ENCODE measurements at places on chromosomes 3 and 15.

- DNase-seq: no peak
These were observed 218.2 kb downstream of the ATP8B4 start for GRCh38 chr15:49900903-49901235.

DNA sequence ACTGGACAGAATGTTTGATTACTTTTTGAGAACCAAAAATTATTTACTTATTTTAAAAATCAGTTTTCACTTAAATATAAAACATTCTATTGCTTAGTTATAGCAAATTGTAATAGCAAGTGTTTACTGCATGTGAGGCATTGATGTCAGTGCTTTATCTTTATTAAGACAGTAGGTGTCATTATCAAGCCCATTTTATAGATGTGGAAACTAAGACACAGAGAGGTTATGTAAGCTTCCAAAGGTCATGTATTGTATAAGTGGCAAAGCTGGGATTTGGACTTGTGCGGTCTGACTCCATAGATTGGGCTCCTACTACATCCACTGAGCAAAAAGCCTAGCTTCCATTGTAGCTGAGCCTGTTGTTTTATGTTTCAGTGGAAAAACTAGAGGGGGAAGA is 17.6 kb downstream of the ZNF589 start:
- DNase-seq: no peak

- DNase-seq: no peak
These were observed 20.1 kb upstream of the WDR5B start for GRCh38 chr3:122435950-122436349.

- DNase-seq: no peak
These were observed 83.9 kb upstream of the MYO5C start for GRCh38 chr15:52379395-52380106.

DNA sequence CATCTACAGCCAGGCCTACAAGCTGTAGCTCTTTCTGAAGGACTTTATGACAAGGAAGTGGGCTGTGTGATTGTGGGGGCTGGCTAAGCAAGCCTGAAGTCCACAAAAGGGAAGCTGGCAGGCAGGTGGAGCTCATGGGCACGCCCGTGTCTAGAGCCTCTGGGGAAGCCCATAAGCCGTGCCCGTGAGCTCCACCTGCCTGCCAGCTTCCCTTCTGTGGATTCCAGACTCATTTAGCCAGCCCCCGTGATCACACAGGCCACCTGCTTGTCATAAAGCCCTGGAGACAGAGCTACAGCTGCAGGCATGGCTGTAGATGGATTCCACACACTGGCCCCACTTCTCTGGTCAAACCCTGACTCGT is 15.2 kb downstream of the EFCC1 start:
- peak; percentile 44 for DNase-seq

GRCh38 chr3:106119614-106120082 is 250.8 kb upstream of the CBLB start:
- no peak for DNase-seq

DNA sequence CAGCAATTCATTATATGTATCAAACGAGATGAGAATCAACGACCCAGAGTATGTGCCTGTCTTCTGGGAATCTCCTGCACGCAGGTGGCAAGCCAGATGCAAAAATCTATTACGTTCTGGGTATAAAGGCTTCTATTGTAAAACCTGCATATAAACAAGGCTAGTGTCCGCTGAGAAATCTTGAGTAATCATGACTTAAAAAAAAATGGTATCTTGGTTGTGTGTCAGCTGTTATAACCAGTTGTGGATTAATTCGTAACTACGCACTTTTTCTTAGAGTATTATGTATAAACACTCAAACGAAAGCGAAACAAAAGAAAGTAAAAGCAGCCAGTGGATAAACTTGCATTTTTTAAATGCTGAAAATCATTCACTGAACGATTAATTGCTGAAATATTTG is 509.1 kb downstream of the RSL24D1 start:
- DNase-seq: no peak

DNA sequence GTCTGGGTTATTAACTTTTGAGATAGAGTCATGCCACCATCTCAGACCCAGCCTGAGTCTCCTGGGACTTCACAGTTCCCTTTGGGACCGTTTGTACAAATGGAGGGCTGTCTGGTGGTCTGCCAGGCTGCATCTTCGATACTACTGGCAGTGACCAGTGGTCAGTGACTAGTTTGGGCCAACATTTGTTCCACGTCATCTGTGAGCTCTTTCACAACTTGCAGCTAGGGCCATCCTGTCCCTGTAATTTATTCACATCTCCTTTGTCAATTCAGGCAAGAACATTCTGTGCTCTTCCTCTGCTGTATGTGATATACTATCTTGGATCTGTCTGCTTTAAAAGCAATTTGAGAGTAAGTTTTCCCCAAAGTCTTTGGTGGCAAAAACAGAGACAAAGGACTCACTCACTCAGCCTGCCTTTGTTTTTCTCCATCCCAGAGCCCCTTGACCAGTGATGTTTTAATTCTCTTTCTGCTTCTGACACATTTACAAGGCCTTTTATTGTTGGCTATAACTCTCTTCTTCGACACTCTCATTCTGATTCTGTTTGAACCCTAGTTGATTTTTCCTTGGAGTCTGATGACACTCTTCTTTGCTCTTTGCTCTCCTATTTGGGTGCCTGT is 353.4 kb downstream of the EPHB1 start:
- DNase-seq: no peak

GRCh38 chr15:78290222-78290621 is 9.2 kb downstream of the SKIC8 start:
- no peak for DNase-seq

DNA sequence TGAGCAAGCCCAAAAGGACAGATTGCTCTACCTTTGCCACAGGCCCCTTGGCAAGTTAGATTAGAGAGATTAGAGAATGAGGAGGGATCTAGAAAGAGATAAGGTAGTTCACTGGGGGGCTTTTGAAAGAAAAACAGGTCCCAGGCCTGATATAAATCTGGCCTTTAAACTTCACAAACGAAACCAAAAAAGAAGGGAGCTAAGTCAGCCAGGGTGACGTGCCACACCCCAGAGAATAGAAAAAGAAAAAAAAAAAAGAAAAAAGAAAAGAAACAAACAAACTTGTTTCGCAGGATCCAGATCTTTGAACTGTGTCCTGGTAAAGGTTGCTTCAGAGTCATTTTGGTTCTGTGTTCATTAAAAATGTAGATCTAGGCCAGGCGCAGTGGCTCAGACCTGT is 3.6 kb downstream of the KAT2B start:
- no peak for DNase-seq

DNA sequence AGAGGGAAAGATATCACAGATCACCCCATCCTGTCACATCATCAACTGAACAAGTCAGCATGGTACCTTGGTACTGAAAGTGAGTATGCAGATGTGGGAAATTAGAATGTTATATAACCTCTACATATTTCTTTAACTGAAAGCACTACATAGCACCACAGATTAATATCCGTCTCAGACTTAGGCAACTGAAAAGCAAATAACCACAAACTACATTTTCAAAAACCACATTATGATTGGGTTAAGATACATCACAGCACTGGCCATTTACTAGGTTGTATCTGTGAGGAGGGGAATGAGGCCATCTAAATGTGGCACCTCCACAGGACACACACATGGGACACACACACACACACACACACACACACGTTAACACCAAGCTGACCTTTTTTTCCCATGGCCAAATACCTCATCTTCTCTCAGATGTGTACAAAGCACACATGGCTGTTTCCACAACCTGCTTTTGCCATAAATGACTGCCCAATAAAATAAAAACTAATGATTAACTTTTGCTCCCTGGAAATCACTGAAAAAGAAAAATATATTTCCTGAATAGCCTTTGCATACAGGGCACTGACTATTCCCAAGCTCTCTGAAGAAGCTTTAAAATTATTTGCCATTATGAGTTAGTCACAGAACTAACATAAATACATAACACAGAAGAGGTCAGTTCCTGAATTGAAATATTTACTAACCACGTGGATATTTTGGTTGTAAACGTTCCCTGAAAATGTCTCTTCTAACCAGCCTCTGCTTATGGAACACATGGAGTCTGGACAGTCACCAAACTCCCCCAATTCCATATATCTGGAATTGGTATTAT is 60.1 kb downstream of the SUMF1 start:
- DNase-seq: no peak

DNA sequence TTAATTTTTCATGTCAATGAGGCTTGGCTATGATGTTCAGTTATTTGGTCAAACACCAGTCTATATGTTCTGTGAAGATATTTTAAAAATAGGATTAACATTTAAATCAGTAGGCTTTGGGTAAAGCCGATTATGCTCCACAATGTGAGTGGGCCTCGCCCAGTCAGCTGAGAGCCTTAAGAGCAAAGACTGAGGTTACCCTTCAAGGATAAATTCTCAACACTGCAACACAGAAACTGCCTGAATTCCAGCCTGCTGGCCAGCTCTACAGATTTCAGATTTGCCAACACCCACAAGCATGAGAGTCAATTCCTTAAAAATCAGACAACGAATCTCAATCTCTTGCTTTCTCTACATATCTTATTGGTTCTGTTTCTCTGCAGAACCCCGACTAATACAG is 188.3 kb downstream of the PLCH1 start:
- DNase-seq: no peak

DNA sequence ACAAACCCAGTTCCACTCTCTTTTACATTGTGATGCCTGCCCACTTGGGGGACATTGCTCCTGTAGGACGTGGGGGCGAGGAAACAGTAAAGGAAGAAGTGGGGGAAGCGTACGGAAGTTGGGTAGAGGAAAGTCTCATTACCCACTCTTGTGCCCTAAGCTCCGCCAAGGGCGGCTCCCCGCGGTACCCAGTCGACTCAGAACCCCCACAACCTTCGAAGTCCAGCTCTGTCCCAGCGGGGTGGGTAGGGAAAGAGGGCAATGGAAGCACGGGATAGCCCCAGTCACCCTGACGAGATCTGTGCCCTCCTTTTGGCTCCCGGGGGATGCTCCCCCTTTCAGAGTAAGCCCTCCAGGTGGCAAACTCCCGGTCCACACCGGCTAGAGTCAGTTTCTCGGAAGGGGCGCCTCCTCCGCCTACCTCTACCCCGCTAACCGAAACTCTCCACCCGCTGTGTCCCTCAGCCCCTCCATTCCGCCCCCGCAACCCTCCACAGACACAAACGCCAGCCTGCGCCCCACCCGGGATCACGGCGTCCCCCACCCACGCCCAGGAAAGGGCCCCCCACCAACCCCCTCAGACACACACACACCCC is 527 bp downstream of the CSNK1G1 start:
- peak; percentile 16 for DNase-seq

DNA sequence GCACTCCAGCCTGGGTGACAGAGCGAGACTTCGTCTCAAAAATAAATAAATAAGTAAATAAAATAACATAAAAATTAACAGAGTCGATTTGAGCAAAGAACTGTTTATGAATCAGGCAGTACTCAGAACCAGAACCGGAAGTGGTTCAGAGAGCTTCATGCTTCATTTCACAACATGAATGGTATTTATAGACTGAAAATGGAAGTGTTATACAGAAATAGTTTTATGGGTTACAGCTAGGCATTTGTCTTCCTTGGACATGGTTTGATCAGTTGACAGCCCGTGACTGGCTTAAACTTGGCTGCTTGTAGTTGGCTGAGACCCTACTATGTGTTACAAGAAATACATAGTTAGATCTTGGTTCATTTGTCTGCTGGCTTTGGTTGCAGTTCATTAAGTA is 216.0 kb upstream of the MCTP2 start:
- DNase-seq: no peak

- no peak for DNase-seq
These were observed 23.2 kb downstream of the SFMBT1 start for GRCh38 chr3:53022647-53023046.

- no peak for DNase-seq
These were observed 747 bp downstream of the MYL3 start for GRCh38 chr3:46862369-46863025.

DNA sequence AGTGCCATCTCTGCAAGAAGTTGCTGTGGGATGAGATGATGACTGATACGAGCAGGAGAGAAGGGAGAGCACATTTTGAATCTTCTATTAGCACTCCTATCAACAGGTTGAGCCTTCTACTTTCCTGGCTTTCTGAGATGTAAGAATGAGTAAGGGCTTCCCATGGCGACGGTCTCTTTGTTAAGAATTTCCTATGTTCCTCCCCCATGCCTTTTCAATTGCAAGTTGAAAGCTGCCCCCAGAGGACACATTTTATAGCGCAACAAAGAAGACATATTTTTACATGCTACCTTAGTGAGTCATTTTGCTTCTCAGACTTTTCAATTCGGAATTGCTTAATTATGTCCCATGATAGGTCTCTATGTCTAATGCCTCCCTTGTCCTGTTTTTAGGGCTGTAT is 71.3 kb upstream of the LRTM1 start:
- DNase-seq: no peak

GRCh38 chr3:112319516-112320276 is 13.3 kb upstream of the CD200 start:
- DNase-seq: no peak

DNA sequence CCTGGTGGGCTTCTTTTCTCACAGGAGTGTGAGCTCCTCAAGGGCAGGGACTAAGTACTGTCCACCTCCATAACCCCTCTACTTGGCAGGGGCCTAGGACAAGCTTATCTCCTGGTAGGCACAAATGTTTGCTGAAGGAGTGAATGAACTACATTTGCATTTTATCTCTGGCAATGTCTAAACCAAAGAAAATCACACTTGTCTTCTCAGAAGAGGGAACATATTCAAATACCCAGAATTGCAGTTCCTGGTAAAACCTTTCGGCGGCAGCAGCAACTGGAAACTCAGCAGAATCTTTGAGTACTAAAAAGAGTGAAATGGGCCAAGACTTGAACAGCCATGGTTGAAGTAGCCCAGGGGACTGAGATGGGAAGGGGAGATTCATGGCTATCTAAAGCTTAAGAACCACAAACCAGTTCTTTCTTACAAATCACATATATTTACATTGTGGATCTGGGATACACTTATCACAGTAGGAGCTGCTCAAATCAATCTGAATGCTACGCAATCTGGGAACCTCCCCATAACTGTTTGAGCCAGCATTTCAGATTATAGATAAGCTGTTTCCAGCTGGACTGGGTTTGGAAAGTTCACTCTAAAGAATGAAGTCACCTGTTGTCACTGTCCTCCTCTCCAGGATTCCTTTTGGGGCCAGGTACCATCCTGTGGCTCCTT is 18.7 kb upstream of the PTPN9 start:
- no peak for DNase-seq

- no peak for DNase-seq
These were observed 61.7 kb upstream of the PIAS1 start for GRCh38 chr15:67992411-67992810.

GRCh38 chr15:40815042-40815698 is 7.9 kb upstream of the DNAJC17 start:
- DNase-seq: no peak

- DNase-seq: no peak
These were observed 88.8 kb downstream of the CRTC3 start for GRCh38 chr15:90618330-90619125.

DNA sequence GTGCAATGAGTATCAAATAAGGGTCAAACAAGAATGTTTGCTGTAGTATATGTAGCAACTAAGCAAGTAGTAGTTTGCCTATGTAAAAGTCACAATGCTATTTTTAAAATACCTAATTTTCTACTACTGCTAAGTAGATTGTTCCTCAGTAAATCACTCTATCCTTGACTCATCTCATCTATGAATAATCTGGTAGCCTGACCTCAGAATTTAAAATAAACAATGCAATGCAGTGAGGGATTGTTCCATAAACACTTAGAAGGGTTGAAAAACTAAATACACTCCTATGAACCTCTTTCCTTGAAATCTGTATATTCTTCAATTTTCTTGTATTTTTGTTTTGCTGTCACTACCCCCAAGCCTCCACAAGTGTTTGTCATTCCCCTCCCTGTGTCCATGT is 253.3 kb downstream of the TBC1D5 start:
- no peak for DNase-seq

Data from stimulated activated CD8-positive, alpha-beta memory T cell treated with anti-CD3 and anti-CD28 coated beads, Interleukin-12 subunit alpha, Interleukin-12 subunit beta, amount 100 ng/mL, for 1 hour (primary cell).